ENCODE measurements at places on chromosomes 5 and 9.

DNA sequence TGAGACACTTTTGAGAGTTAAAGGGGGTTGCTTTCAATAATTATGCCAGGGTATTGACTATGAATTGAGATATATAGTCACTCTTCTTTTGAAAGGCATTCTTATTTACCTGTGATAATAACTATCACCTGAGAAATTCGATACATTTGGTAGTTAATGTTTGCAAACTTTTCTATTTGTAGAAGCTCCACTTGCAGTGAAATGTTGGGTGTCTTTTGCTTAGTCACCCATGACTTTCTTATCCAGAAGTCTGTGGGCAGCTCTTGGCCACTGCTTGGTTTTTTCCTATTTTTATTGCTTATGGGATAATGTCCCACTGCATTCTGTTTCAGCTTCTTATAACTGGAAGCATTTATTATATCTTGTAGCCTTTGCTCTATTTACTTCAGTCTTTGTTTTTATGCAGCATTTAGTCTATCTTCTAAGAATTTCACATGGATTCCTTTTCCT, 3.9 kb downstream of the MACIR start:
- no peak for DNase-seq

GRCh38 chr5:178296066-178296465, 63.5 kb upstream of the PHYKPL start:
- DNase-seq = no peak

- no peak for DNase-seq
Observed at GRCh38 chr5:75242067-75242466, 5.4 kb upstream of the ANKRD31 start.

GRCh38 chr5:115480271-115480670, 64.3 kb downstream of the FEM1C start:
- DNase-seq = no peak

DNA sequence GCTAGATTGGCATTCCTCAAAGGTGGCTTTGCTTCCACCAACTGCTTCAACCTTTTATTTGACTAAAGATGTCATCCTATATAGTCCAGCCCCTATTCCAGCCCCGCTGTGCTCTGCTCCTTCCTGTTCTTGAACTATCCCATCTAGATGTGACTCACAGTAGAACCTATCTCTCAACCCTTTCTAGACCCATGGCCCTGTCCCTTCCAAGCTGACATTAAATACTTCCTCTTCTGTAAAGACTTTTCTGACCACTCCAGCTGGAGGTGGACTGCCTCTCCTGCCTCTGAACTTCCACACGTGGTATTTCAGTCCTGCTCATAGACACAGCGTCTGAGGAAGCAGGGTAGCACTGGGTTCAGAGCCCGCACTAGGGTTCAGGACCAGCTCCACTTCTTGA, 32.4 kb downstream of the OSTF1 start:
- DNase-seq = no peak

DNA sequence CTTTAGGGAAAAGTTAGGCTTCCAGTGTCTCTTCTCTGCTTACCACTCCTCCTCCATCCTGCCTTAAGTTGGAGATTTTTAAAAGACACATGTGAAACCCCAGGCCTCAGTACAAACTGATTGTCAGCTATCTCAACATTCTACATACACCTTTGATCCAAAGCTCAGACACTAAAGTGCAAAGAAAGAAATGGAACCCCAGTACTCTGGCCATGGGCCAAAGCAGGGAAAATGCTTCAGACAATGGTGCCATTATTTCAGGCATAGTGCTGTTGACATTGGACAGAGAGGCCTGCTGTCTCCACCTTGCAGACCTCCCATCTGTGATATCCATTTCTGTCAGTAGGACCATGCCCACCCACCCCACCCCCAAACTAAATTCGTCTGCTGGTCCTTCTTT, 49.1 kb downstream of the G3BP1 start:
- DNase-seq = no peak

DNA sequence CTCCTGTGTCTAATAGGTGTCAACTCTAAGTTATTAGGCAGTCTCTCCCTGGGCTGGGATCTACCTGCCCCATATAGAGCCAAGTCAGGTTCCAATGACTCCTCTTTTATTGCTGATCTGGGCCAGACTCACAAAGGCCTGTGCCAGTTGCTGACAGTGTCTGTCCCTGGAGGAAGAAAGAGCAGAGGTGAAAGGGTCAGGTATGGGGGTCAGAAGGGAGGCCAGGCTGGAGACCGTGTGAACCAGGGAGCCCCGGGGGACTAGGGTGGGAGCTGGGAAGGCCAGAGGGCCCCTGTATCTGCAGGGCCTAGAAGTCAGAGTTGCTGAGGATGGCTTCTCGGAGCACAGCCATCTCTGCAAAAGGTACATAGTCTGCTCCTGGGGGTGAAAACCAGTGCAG, 3.5 kb upstream of the HINT2 start:
- no peak for DNase-seq
